NCI-H2171 treated with DMSO at 0.1 percent for 48 hours (cell line): ENCODE measurements at places on chromosomes 1 and 21.

GRCh38 chr1:21638531-21639341, 30.4 kb downstream of the RAP1GAP start:
- peak; percentile 63 for DNase-seq

DNA sequence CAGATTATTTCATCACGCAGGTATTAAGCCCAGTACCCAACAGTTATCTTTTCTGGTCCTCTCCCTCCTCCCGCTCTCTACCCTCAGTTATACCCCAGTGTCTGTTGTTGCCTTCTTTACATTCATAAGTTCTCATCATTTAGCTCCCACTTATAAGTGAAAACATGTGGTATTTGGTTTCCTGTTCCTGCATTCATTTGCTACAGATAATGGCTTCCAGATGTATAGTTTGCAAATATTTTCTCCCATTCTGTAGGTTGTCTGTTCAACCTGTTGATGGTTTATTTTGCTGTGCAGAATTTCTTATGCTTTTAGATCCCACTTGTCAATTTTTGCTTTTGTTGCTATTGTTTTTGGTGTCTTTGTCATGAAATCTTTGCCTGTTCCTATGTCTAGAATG, 21.1 kb upstream of the KCNH1 start:
- DNase-seq = no peak

DNA sequence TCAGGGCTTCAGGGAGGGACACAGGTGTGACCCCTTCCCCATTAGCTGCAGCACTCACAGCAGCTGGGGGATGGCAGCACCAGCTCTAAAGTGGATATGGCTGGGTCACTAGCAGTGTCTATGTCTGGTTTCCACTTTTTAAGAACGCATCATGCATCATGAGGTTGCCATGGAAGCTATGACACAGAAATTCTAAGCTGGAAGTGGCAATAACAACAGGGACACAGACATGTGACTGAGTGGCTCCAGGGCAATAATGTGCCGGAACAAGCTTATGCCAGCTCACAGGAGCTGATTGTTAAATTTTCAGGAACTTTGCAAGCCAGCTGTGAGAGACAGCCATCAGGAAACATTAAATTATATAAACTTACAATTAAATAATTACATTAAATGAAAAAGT, 51.2 kb upstream of the NFASC start:
- DNase-seq = no peak

DNA sequence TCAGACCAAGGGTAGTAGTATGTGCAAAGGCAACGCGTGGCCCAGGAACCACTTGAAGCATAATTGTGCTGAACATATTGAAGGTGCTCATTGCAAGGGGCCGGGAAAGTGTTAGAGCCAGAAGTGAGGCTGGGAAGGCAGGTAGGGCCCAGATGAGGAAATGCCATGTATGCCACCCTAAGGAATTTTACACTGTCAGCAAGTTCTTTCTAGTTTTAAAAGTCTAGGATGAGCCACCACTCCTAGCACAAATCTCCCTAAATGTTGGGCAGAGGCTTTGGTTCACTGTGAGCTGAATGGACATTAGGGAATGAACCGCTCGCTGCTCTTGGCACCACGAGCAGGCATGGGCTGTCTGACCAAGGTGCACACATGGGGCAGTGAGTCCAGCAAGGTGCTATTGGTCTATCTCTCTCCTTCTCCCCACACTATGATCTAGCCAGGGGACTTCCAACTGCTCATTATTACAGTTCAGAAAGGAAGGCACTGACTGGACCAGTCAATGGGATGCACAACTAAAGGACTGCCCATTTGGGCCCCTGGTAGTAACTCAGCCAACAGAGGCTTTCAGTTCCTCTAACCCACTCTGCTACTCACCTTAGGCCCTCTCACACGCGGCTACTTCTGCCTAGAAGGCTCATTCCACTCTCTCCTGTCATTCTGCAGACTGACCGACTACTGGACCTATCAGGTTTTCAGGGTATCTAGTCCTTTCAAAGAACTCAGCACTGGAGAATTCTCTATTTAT, 2.0 kb downstream of the KANK4 start:
- DNase-seq = peak; percentile 22

DNA sequence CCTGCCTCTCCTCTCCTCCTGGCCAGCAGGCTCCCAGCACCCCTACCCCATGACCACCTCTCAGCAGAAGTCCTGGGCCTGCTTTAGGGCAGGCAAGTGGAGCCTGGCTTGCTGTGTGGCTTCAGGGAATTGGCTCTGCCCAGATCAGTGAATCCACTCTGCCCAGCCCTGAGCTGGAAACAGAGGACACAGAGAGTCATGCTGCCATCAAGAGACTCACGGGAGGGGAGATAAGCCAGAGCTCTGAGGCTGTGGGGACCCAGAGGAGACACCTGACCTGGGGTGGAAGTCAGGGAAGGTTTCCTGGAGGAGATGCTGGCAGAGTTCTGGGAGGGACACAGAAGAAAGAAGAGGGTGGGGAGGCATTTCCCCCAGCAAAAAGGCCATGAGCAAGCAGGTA, 54.2 kb downstream of the GLIS1 start:
- no peak for DNase-seq

DNA sequence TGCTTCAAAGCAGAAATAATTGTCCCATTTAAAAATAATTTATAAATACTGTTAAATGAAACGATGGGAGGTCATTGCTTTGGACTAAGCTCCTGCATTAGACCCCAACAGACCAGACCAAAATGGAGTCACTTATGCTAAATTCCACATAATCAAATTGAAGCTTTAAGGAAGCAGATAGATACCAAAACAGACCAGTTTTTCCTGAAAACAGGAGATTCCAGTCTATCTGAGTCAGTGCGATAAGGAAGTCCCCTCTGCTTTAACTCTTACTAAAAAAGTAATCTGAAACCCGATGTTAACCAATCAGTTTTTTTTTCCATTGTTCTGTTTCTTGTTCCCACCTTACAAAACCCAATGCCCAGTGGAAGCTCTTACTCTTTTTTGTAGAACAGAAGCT, 16.2 kb upstream of the DNASE2B start:
- DNase-seq = no peak

GRCh38 chr1:107547363-107548155, 406.7 kb downstream of the NTNG1 start:
- DNase-seq = no peak

- DNase-seq = no peak
Measured at GRCh38 chr1:236872075-236872666, 77.1 kb downstream of the MTR start.

DNA sequence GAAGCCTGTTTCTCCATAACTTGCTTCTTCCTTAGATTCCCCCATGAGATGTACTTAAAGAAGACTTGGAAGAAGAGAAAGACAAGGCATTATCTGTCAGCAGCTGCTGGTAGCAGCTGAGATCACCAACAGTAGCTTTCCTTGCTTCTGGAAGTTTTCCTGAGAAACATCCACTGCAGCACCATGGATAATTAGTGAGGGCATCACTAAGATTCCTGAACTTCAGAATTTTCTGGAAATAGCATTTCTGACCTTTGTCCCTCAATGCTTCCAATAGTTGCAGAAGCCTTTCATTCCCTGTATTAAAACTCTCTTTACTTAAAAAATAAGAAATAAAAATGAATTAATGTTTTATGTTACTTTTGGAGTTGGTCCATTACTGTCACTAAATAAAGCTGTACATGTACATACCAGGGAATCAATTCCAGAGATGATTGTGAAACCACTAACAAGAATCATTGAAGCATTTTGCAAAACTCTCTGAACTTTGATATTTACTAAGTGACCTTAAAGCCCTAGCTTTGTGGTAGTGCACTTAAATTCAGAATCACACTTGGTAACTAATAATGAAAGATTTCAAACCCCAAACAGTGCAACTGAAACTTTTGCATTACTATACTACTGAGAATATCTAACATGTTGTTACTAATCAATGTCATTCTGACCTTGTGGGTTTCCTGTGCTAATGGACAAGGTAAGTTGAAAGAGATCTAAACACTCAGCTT, at the start of gene CFHR4:
Gene CFHR4, plus strand, starts transcription at position 538 of the 725 bp plus-strand sequence. Its CDS starts 99 bp downstream, at position 637.
- DNase-seq = no peak

- DNase-seq = no peak
Measured at GRCh38 chr1:63651161-63651701, 58.0 kb downstream of the PGM1 start.

- DNase-seq = peak; percentile 90
Measured at GRCh38 chr1:7704214-7705047, 66.7 kb upstream of the VAMP3 start.

GRCh38 chr1:85606414-85606800, 25.8 kb downstream of the CCN1 start:
- DNase-seq = no peak

DNA sequence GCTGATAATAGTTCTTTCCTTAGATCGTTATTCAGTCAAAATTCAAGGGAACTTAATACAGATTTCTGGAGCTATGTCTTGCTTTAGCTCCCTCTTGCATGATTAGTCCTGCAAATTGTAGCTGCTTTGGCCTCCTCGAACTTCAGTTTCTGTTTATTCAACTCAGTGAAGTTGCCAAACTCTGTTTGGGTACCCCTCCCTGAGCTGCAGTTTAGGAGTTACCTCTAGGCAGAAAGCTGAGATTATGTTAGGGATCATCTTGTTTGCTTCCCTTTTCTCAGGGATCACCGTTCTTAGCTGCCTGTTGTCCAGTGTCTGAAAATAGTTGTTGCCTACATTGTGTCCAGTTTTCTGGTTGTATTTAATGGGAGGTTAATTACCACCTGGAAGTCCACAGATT, 43.5 kb downstream of the SNX27 start:
- no peak for DNase-seq

- no peak for DNase-seq
Measured at GRCh38 chr1:3889936-3890335, 10.1 kb downstream of the C1orf174 start.

DNA sequence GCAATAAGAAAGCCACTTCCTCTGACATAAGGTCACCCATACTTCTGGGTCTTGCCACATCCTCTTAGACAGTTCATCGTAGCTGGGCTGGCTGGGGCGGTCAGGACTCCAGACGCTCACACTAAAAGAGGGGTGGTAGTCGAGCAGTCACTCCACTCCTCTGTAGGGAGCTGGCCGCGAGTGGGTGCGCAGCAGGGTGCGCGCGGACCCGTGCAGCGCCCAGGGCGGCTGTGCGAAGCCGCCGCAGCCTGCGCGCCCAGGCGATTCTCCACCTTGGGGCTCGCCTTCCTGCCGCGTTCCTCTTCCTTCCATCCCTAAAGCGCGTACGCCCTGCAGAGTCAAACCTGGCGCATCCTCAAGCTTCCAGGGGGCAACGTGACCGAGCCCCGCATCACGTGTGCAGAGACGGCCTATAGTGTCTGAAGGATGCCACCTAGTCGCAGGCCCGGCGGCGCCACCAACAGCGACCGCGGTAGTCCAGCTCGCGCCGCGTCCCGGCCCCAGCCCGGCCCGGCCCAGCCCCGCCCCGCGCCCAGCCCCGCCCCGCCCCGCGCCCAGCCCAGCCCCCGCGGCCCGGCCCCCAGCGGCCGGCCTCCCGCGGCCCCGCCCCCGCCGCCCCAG, 360 bp upstream of the PRDX6 start:
- DNase-seq = peak; percentile 96

DNA sequence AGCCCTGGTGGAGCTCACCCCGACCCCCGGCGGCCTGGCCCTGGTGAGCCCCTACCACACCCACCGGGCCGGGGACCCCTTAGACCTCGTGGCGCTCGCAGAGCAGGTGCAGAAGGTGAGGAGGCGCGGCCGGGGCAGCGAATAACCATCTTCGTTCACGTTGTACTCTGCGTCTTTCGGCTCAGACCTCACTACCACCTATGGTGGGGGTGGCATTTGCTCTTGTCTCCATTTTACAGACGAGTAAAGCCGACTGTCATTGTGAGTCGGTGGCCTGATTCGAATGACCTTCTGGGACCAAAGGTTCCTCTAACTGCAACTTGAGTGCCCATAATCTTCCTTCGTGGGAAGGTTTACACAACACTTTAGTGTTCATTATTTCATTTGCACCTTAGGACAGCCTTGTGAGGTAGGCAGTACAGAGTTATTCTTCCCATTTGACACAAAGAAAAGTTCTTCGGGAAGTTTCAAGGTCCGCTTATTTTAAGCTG, 506 bp downstream of the C1orf50 start:
- no peak for DNase-seq

- DNase-seq = no peak
Measured at GRCh38 chr1:228358764-228359612, 47.6 kb downstream of the TRIM11 start.

DNA sequence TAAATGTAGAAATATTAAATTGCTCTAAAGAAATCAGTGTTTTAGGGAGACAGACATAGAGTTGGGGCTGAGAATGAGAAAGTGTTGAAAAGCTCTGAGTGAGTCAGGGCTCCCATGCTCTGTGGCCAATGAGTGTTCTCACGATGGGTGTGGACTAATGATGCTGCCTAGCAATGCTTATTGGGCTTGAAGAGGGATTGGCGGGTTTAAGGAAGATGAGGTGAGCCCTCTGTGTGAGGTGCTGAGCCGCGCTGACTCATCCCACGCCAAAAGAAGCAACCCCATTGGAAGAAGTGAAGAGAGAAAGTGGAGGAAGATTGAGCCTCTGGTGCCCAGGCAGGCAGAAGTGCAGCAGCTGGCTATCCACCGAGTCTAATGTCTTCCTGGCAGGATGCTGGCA, 65.1 kb upstream of the DPT start:
- DNase-seq = no peak

- no peak for DNase-seq
Measured at GRCh38 chr1:87155170-87155569, 173.5 kb upstream of the LMO4 start.
